ENCODE measurements at places on chromosomes 12 and 14.

- no peak for DNase-seq
Observed at GRCh38 chr12:20187456-20187855, 180.9 kb upstream of the PDE3A start.

- no peak for DNase-seq
Observed at GRCh38 chr12:85179680-85180270, 100.2 kb upstream of the ALX1 start.

DNA sequence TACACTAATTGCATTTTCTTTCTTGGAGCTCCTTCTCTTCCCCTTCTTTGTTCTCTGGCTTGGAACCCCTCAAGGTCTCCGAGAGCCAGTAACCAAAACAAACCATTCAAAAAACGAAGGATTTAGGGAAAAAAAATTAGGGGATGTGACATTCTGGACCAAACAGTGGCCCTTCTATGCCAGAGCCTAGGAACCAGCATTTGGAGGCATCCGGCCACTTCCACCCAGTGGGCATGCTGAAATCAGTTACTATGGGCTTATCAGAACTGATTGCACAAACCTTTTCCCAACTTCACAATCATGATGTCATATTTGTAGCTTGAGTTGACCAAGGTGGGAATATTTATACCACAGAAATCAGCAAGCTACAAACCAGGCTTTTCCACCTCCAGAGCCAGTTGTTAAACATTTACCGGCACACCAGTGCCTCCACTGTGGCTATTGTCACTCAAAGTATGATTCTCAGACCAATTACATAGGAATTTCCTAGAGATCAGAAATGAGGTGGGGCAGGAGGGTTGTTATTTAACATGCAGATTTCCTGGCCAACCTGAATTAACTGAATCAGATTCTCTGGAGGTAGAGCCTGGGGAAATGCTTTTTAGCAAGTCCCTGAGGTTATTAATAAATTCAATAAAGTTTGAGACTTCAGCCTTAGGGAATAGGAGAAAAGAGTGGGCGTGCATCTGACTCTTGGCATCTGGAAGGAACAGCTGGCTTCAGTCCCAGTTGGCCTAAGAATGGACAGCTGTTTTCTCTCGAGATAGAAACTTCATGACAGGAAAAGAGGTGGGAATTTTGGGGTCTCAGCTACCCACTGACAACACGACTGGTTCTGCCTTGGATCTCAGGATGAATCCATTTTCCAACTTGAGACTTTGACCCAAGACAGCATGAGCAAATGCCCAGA is 273.9 kb downstream of the ZFP36L1 start:
- DNase-seq, result no peak

- no peak for DNase-seq
Observed at GRCh38 chr14:101207897-101208296, 304.4 kb upstream of the RTL1 start.

GRCh38 chr14:104118006-104118844 is 20.2 kb upstream of the KIF26A start:
- DNase-seq, result no peak

- no peak for DNase-seq
Observed at GRCh38 chr12:75672200-75672599, 160.8 kb upstream of the KRR1 start.

DNA sequence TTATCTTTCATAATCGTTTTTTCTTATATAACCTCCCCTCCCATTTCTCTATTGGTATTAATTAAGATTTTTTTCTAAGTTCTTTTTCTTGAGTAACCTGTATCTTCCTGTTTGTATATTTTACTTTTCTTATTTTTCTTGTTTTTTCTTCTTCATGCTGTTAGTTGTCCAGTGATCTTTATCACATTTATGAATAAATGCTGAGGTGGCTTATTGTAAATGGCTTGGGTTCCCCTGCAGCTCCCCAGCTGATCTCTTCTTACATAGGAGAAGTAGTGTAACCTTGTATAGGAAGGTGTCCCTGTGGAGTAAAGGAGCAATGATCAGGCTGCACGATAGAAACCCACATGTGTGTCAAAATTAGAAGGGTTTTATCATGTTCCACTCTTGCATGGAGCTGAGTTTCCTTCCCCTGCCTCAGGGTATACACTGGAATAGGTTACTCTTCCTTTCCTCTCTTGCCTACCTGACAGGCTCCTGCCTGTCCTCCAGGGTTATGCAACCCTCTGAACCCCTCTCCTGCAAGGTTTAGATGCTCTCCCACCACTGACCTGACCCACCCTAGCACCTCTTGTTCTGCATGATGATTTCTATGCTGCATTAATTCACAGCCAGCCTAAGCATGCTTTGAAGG is 334.8 kb upstream of the RGS6 start:
- no peak for DNase-seq

DNA sequence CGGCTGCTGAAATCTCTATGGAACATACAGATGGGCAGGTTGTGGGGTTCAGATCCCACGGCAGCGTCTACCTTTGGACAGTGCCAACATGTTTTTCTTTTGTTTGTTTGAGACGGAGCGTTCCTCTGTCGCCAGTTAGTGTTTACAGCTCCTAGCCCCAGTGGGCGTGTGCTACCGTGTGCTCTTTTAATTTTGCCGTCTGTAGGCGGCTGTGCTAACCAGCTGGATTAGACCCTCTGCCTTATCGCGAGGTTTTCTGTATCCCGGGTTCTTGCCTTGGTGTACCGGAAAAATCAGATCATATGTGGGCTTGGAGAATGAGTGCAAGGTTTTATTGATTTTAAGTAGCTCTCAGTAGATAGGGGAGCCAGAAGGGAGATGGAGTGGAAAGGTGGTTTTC is 9.8 kb upstream of the GALNT6 start:
- DNase-seq, result no peak

DNA sequence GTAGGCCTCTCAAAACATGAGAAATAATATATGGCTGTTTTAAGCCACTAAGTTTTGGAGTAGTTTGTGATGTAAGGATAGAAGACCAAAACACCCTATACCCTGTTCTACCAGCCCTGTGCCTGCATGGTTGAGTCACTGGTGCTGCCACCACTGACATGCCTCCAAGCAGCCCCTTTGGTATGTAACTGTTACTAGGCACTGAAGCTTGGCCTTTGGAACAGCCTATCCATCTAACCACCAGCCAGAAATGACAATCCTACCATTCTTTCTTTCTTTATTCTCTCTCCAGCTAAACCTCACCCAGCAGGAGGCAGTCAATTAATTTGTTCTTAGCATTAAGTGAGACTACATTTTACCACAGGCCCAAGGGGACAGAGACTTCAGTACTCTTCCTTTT is 240.3 kb downstream of the MSRB3 start:
- peak; percentile 62 for DNase-seq

Data from AG10803 (cell line).